ENCODE measurements at places on chromosomes 4 and X.

- DNase-seq, result no peak
Observed at GRCh38 chr4:152690706-152691651, 11.2 kb upstream of the TMEM154 start.

- DNase-seq, result no peak
Observed at GRCh38 chrX:40130207-40130606, 32.4 kb upstream of the BCOR start.

DNA sequence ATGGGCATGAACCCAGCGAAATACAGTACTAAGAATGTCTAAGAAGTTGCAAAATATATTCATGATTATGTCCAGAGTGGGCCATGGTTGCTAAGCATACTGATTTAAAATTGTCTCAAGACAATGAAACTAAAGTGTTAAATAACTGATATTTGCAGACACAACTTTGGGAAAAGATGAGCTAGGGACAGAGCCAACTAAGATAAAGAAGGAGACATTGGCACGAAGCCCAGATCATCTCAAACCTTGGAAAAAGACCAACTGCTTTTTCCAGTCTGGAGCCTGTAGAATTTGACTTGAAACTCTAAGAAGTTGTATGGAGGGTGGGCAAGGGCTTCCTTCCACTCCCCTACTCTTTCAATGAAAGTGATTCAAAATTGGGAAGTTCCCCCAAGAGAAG lies 108.5 kb upstream of the GLRA2 start:
- no peak for DNase-seq

- no peak for DNase-seq
Observed at GRCh38 chr4:139223682-139224317, 46.8 kb upstream of the ELF2 start.

- no peak for DNase-seq
Observed at GRCh38 chrX:102846544-102847236, 90.4 kb upstream of the RAB40AL start.

DNA sequence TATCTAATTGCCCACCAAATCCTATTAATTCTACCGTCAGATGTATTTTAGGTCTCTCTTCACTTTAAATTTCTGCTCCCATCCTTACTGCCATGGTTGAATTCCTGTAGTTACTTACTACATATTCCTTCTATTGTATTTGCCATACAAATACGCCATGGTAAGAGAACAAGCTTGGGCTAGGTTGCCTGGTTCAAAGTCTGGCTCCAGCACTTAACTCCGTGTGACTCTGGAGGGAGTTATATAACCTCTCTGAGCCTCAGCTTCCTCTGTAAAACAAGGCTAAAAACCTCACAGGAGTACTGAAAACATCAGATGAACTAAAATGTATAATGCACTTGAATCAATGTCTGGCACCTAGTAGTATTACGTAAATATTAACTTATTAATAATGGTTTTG lies 260.3 kb upstream of the RPS6KA3 start:
- no peak for DNase-seq

GRCh38 chrX:7242613-7243012 lies 94.7 kb upstream of the PUDP start:
- no peak for DNase-seq

DNA sequence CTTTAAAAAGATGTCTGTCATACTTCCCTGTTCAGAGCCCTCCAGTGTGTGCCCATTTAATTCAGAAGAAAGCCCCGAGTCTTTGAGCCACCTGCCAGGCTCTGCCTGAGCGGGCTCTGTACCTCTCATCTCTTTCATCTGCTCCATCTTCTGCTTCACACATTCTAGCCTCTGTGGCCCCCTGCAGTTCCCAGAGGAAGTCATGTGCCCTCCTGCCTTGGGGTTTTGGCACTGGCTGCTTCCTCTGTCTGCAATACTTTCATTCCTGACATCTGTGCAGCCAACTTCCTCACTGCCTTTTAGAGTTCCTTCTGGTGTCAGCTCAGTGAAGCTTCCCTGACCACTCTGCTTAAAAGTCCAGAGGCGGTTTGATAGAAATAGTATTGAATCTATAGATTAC lies 6.2 kb upstream of the STK32B start:
- DNase-seq, result no peak

DNA sequence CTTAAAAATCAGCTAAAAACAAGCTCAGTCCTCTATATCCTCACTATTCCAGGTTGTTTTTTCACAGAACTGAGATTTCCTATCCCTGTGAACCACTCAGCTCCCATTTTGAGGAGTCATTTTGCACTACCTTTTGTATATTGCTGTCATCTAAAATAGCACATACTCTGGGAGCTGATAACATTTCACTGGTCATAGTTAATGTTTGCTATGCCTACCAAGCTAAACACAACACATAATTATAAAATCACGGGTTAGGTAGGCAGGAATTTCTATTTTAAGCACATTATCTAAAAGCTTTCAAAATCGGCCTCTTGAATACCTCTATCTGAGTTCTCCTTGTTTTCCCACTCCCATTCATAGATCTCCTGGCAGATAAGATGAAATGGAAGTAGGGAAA lies 882.0 kb upstream of the INTU start:
- no peak for DNase-seq

DNA sequence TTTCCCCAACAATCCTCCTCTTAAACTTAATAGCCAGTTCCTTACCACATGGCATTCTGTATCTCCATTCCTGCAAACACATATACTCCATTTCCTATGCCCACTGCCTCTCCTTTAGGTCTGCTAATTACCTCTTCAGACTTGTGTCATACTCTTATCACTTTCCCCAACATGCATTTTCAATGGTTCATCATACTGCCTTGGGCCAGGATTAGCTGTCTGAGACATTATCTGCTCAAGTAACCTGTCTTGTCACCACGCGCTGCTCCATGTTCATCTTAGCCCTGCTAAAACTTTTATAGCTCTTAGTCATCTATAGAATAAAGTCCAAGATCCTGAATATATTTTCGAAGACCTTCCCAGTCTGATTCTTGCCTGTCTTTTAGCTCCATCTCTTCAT lies 224.1 kb upstream of the GK2 start:
- DNase-seq, result no peak

DNA sequence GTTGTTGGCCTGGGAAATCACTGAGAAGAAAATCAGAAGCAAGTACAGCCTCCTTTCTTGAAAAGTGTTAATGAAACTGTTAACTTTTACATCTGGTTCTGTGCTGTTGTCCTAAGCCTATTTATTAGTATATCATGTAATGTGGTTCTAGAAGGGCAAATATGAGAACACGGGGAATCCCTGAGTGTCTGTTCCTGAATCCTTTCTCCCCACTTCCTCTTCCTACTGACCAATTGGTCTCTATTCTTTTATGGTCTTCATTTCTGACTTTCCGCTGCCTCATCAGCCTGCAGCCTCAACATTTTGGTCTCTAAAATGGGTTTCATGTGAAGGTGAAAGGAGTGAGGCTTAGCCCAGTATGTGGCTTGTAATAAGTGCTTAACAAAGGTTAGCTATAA lies 159.9 kb upstream of the MAMLD1 start:
- DNase-seq, result no peak

DNA sequence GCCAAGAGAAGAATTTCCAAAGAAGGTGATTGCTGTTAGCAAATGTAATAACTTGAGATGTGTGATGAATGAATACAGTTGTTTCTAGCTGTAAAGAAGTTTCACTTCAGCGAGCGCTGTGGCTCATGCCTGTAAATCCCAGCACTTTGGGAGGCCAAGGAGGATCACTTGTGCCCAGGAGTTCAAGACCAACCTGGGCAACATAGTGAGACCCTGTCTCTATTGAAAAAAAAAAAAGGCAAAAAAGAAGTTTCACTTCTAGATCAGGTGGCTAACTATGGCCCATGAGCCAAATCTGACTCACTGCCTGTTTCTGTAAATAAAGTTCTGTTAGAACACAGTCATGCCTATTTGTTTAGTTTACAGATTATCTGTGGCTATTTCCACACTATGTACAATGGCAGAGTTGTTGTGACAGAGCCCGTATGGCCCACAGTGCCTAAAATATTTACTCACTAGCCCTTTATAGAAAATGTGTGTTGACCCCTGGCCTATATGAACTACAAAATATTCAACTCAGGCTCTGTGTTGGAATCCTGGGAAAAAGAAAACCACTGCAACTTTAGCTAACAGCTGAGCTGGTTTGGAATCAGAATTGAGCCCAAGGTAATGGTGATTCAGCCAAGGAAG lies 54.1 kb upstream of the PRPS1 start:
- DNase-seq, result no peak

DNA sequence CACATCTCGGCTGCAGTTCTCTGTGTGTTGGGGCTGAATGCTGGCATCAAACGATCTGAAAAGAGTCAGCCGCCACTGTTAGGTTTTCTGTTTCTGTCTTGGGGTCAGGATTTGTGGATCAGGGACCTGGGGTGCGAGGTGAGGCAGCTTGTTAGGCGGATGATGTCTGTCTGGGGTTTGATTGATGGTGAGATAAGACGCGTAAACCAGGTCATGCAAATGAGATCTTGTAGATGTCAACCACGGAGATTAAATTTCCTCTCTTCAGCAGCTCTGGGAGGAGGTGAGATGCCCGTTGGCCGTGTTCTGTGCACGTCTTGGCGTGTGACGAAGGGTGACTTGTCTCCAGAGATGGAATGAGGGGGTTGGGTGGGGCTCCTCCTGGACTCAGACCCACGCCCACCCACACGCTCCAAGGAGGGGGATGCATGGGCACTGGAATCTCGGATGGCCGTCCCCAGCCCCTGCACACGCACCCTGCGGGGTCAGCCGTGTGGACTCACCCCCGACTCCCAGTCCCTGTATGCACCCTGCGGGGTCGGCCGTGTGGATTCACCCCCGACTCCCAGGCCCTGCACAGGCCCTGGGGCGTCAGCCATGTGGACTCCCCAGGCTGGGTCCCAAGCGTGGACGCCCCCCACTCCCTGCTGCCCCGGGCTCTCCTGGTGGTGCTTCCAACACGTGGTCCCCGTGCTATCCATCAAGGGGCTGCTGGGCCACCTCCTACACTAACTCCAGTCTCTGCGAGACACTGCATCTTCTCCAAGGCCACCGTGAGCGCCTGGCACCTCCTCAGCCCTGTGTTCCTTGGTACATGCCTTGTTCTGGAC lies 16.0 kb upstream of the UVSSA start:
- no peak for DNase-seq

- DNase-seq, result no peak
Observed at GRCh38 chr4:67451464-67451863, 93.8 kb downstream of the CENPC start.

- DNase-seq, result no peak
Observed at GRCh38 chrX:149490100-149490499, 15.0 kb downstream of the IDS start.

GRCh38 chr4:56817840-56818491 lies 3.5 kb downstream of the SPINK2 start:
- no peak for DNase-seq

DNA sequence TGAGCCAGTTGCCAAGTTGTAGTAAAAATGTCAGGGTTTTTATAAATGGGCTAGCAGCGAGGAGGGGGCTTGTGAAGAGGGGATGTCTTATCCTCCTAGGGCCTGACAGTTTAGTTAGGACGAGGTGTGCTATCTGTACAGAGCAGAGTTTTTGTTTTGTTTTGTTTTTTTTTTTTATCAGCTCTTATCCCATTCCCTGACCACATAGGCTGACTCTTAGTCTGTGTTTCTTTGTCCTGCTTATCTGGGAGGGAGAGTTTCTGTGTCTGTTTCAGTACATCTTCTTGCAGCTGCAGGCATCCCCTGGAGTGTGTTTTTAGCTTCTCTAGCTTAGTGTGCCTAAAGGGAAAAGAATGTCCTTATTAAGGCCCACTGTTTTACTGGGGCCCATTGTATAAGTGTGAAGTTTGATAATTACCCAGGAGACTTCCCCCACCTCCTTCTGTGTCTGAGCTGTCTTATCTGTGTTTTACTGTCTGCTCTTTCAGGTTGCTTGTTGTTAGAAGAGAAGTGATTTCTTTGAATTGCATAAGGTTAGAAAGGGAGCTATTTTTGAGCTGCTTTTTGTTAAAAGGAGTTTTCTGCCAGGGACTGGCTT lies 32.0 kb downstream of the PAGE2 start:
- no peak for DNase-seq

DNA sequence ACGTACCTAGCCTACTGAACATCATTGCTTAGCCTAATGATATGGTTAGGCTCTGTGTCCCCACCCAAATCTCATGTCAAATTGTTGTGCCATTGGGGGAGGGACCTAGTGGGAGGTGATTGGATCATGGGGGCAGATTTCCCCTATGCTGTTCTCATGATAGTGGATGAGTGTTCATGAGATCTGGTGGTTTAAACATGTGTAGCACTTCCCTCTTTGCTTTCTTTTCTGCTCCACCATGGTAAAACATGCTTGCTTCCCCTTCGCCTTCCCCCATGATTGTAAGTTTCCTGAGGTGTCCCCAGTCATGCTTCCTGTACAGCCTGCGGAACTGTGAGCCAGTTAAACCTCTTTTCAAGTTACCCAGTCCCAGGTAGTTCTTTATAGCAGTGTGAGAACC lies 102.6 kb downstream of the RAPGEF2 start:
- DNase-seq, result no peak

- DNase-seq, result no peak
Observed at GRCh38 chr4:90544532-90545045, 417.4 kb downstream of the CCSER1 start.

DNA sequence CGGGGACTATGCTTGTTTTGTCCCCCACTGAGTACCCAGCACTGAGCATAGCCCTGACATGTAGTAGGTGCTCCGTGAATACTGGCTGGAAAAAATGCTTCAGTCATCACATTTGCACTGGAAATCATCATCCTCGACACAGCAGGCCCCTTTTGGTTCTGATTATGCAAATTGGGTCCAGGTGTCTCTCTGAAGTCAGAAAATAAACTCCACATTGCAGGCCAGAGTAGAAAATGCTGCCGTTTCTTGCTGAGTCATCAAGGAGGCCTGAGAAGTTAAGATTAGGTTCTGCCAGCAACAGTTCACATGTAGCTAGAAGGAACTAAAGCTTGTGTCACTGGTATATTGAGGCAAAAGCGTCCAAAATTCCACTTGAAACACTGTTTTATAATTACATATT lies 15.0 kb upstream of the STK32B start:
- no peak for DNase-seq

GRCh38 chr4:53608649-53609048 lies 17.4 kb upstream of the LNX1 start:
- DNase-seq, result no peak

DNA sequence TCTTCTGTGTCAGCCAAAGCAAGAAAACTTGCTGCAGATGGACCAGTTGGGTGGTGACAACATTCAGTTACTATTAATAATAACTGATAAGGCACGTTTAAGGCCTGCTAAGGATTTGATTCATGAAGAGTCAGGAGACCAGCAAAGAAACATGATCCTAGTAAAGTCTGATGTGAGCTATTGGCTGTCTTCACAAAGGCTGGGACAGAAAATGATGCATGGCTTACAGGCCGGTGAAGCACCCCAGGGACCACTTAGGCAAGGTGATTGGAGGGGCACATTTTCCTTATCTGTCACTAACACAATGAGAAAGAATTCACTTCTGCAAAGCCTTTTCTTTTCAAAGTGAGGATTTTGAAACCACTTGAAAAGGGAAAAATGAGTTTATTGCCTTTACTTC lies 65.4 kb upstream of the TRPC3 start:
- DNase-seq, result no peak

GRCh38 chrX:49243166-49243565 lies 7.9 kb downstream of the CCDC22 start:
- DNase-seq, result no peak

GRCh38 chrX:154368630-154369448 lies 5.6 kb downstream of the FLNA start:
- DNase-seq, result peak; percentile 72

- no peak for DNase-seq
Observed at GRCh38 chr4:53654300-53654758, 63.0 kb upstream of the LNX1 start.
